ENCODE measurements at places on chromosomes 11 and 22.

- DNase-seq, result no peak
Observed at GRCh38 chr22:23192133-23192532, 11.8 kb downstream of the BCR start.

DNA sequence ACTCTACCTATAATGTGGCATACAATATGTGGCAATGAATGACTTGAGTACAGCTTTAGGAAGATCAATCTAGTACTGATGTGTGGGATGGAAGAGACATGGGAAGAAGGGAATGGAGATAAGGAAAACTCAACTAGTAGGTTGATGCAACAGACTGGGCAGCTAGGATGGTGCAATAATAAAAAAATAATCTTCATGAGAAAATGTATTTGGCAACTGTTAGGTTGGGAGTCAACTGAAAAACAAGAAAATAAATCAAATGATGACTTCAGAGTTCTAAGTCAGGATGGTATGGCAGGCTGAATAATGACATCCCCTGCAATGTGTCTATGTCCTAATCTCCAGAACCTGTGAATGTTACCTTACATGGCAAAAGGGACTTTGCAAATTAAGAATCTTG lies 236.8 kb upstream of the PITPNB start:
- DNase-seq, result peak; percentile 98

DNA sequence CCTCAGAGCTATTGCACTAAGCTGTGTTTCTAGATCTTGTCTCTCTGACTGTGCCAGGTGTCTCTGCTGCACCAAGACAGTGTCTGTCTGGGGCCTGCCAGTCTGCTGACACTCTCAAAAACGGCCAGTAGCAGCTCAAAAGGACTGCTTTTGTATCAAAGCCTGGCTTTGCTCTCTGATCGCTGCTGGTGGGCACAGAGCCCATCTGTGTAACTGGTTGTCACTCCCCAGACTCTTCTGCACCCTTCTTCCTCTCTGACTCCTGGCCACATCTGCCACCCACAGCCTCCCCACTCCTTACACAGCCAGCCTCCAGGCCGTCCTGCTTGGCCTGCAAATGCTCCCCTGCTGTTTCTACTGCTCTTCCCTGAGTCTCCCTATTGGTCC lies 26.5 kb downstream of the MED15 start:
- no peak for DNase-seq

GRCh38 chr11:111462329-111462728 lies 49.9 kb downstream of the BTG4 start:
- DNase-seq, result no peak

DNA sequence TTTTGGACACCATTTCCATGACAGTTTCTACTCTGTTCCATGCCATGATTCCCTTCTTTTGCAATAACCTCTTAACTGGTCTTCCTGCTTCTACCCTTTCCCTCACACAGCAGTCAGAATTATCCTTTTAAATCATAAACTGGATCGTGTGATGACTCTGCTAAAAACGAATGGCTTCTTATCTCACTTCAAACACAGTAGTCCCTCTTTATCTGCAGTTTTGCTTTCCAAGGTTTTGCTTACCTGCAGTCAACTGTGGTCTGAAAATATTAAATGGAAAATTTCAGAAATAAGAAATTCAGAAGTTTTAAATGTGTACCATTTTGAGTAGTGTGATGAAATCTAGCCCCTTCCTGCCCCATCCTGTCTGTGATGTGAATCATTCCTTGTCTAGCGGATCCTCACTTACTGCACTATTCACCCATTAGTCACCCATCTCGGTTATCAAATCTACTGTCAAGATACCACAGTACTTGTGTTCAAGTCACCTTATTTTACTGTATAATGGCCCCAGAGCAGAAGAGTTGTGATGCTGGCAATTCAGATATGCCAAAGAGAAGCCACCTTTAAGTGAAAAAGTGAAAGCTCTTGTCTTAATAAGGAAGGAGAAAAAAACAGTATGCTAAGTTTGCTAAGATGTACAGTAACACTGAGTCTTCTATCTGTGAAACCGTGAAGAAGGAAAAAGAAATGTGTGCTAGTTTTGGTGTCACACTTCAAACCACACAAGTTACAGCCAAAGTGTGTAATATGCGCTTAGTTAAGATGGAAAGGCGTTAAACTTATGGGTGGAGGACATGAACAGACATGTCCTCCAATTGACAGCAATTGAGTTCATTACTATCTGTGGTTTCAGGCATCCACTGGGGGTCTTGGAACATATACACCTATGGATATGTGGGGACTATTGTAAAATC lies 283.0 kb downstream of the DDX10 start:
- peak; percentile 75 for DNase-seq

GRCh38 chr11:1292018-1292643 lies 17.3 kb downstream of the TOLLIP start:
- no peak for DNase-seq

DNA sequence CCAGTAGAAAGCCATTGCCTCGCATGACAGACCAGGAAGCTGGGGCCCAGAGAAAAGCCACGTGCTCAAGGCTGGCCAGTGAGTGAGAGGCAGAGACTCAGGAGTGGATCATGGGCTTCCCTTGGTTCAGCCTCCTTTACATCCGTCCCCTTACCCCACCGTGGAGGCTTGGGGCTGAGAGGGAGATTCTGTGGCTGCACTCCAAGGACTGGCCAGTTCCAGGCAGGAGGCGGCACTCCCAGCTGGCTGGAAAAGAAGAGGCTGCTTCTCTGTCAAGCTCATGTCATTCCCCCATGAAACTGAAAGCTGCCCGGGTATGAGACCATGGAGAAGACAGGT lies 6.6 kb upstream of the ASCL2 start:
- no peak for DNase-seq

- DNase-seq, result no peak
Observed at GRCh38 chr22:24144056-24144777, 37.1 kb upstream of the SUSD2 start.

DNA sequence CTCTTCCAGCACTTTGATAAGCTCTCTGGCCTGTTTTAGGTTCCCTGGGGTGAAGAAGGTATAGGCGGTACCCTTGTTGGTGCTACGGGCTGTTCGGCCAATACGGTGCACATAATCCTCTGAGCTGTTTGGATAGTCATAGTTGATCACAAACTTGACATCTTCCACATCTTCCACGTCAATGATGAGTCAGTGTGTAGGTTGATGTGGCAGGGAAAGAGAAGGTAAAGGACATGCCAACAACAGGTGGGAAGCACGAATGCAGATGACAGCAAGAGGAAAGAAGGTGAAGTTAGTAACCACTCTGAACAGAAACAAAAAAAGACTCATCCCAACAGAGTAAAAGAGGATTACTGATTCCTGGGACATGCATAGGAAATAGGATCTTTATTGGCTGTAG lies 18.2 kb downstream of the DDX17 start:
- DNase-seq, result no peak

- no peak for DNase-seq
Observed at GRCh38 chr11:75482931-75483469, 42.7 kb downstream of the GDPD5 start.

DNA sequence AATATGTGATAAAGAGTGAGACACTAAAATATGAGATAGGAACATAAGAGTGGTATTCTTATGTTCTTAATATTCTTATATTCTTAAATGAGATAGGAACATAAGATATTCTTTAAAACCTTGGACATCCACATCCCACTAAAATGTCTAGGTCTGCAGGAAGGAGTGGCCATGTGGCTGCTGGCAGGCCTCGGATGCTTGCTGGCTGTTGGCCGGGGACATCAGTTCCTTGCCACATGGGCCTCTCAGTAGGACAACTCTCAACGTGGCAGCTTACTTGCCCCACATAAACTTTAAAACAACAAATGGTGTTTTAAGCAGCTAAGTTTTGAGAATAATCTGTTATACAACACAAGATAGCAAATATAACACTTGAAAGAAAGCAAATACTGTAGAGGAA lies 240.1 kb downstream of the CASP12 start:
- DNase-seq, result no peak

DNA sequence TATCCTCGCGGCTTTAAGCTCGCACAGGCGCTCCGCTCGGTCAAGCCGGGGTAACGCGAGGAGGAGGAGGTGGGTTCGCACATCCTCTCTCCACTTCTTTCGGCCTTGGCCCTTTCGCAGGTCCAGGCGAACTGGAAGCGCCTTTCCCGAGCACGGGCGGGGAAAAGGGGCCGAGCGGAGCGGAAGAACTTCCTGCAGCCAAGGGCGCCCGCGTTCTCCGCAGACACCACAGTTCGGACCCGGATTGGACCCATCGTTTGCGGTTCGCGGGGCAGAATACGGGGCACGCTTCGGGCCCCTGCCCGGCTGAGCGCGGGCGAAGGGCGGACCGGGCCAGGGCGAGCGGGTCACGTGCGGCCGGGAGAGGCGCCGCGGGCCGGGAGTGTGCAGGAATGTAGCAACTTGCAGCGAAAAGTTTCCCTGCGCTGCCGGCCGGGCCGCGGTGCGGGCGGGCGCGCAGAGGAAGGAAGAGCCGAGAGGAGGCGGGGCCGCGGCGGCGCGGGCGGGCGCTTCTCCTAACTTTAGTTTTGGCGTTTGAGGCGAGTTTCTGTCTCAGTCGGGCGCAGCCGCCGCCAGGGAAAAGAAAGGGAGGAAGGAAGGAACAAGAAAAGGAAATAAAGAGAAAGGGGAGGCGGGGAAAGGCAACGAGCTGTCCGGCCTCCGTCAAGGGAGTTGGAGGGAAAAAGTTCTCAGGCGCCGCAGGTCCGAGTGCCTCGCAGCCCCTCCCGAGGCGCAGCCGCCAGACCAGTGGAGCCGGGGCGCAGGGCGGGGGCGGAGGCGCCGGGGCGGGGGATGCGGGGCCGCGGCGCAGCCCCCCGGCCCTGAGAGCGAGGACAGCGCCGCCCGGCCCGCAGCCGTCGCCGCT lies at the start of gene YAP1:
Gene YAP1 (plus strand): TSS at position 552 of the 865 bp plus-strand sequence. CDS start 402 bp downstream, outside the sequence.
- peak; percentile 90 for DNase-seq

GRCh38 chr11:120034176-120034875 lies 103.6 kb downstream of the TRIM29 start:
- no peak for DNase-seq

- DNase-seq, result no peak
Observed at GRCh38 chr11:77205467-77206263, 77.6 kb downstream of the MYO7A start.

DNA sequence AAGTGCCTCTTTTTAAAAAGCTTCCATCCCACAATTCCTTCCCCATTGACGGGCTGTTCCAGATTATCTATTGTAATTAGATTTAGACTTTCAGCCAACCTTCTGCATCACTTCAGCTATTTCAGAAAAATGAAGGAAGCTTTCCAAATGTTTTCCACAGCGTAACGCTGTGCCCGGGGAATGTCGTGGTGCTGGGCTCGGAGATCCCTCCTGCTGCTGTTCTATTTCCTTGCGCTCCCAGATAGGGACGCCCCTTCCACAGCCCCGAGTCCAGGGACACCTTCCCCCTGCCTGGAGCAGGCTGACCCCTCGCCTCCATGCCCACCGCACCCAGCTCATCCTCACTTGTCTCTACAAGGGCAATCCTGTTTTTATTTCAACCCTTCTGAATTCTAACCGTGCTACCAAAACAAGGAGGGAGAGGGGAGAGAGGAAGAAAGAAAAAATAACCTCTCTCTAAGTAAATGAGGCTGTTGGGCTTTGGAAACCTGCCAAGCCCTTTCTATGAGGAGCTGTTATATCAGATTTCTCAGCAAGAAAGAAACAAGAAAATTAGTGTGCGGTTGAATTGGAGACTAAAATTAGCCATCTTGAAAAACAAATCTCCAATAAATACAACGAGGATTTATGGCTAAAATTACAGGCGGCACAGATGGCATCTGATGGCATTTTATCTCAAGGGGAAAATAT lies 366.9 kb downstream of the BRD1 start:
- DNase-seq, result no peak

- DNase-seq, result no peak
Observed at GRCh38 chr22:44741929-44742328, 10.4 kb upstream of the ARHGAP8 start.

- DNase-seq, result peak; percentile 48
Observed at GRCh38 chr11:93738647-93739081, 2.6 kb downstream of the TAF1D start.

DNA sequence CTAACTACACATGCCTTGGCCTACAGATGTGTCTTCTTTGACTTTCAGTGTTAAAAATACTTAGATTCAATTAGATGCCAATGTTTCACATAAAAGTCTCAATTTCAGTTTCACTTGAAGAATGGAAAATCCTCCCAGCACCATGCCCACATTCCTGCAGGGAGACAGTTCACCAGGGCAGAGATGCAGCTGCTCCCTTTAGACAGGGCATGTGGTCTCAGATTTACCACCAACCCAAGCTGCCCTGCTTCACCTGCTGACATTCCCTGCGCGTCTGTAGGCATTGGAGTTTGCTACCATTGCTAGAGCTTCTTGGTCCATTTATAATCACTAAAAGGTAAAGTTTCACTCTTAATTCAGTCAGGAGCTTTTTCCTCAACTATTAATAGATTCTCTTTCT lies 113.9 kb downstream of the ARFGAP2 start:
- no peak for DNase-seq

DNA sequence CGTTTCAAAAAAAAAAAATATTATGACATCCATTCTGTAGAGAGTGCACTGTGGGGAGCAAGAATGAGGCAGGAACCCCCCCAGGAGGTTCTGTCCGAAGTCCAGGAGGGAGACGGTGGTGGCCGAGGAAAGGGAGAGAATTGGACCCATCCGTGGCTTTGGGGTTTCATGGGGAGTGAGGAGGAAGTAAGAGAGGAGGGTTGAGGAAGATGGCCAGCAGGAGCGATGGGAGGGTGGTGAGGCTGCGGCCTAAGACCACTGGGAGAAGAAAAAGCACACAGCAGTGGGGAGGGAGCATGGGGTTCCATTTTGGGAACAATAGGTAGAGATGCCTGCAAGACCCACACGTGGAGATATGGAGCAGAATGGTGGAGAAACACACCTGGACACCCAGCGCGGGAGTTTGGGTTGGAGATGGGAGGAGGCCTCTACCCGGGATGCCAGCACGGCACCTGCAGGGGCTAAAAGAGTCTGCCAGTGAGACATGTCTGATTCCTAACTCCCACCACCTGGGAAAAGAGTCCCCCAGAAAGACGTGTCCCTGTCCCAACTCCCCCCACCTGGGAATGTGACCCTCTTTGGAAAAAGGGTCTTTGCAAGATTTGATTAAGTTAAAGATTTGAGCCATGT lies 72.5 kb upstream of the SHANK2 start:
- DNase-seq, result no peak

GRCh38 chr11:125886997-125887372 lies 483 bp upstream of the HYLS1 start:
- peak; percentile 42 for DNase-seq

DNA sequence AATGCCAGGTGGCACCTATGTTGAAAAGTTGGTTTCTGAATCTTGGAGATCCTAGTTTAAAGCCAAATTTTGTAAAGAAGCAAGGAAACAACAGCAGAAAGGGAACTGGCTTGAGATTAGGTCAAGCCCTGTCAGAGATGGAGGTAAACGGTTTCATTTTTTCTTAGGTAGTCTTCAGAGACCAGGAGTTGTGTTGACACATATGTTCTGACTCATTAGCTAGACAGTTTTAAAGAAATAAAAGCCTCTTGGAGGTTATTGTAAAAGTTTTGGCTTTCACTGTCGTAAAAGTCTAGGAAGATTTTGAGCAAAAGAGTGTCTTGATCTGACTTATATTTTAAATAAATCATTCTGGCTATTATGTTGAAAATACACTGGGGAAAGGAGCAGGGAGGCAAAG lies 151.5 kb upstream of the CTSC start:
- DNase-seq, result no peak

GRCh38 chr11:119041821-119042514 lies 11.3 kb upstream of the SLC37A4 start:
- no peak for DNase-seq

- no peak for DNase-seq
Observed at GRCh38 chr11:120174866-120175265, 36.0 kb upstream of the OAF start.

GRCh38 chr11:92129811-92130210 lies 94.8 kb upstream of the FAT3 start:
- DNase-seq, result no peak

GRCh38 chr11:35363854-35364780 lies 55.2 kb downstream of the SLC1A2 start:
- peak; percentile 91 for DNase-seq

Measured in amniotic epithelial cell (primary cell).